Astrocyte of the spinal cord (primary cell): ENCODE measurements at places on chromosomes 5 and 9.

DNA sequence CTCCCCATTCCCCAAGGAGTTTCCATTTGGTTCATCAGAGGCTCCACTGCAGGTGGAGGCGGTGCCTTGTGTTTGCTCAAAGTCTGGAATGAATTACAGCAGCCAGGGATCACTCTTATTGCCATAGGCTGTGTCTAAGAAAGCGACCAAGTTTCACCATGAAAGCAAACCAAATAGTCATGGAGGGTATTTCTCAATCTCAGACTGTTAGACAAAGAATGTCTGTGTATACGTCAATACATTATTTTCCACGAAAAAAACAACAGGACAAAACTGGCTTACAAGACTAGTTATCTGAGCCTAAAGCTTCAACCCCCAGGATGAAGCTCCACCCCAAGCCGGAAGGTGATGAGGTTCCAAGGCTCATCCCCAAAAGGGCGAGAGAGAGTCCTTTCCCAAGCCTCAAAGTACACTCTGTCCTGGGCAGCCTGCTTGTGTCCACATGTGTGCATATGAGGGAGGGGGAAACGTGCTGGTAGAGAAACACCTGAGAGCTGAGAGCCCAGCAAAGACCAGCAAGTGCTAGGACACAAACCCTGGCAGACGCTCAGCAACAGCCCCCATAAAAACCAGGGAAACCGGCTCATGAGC lies 4.3 kb downstream of the B4GALT1 start:
- DNase-seq, result no peak

GRCh38 chr9:120490888-120491595 lies 88.9 kb downstream of the CDK5RAP2 start:
- DNase-seq, result no peak

DNA sequence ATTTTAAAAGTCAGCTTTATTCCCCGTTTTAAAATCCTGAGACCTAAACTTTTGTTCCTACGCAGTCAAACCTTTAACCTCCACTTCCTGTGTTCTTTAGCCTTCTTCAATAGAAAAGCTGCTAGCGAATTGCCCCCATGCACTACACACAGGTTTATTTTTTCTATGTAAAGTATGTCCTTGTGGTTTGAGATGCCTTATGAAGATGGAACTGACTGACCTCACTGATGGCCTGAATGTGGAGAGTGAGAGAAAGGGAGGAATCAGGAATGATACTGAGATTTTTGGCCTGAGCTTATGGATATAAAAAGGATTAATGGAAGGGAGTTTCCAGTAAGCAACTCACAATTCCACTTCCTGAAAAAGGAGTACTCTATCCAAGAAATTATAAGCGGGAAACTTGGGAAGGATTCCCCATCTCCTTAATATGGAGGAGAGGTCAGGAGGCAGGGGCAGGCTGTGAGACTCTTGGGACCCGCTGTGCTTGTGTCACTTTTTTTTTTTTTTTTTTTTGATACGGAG lies 89.5 kb downstream of the UGCG start:
- peak; percentile 39 for DNase-seq

DNA sequence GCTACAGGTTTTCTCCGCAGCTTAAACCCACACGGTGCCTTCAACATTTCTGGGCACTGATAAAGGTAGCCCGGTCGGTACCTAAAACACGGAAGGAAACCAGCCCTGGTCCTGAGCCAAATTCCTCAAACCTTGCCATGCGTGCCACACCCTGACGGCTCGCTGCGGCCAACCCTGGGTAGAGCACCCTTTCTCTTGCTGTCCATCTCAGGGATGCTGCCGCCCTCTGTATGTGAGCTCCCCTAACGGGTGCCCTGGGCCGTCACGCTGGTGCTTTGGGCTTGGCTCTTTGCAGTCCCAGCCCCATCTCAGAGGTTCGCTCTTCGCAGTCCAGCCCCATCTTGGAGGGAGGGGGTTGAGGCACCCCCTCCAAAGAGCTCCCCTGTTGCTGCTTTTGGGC lies 43.9 kb downstream of the PNPLA7 start:
- no peak for DNase-seq

- DNase-seq, result no peak
Observed at GRCh38 chr5:172645271-172646055, 4.4 kb downstream of the NEURL1B start.

DNA sequence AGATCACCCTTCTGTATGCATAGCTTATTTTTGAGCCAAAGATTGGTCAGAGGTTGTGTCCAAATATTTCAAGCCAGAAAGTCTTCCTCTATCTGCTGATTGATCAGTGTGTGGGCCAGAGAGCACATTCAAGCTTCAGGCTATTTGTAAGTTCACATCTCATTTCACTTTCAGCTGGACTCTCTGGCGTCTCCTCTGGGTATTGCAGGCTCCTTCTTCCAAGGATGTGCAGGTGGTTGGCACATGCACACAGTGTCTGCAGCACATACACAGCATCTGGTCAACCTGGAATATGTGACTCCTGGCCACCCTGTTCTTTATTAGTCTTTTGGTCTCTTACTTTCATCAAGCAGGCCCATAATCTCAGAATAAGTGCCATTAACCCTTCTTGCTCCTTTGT lies 516.1 kb downstream of the ANXA1 start:
- no peak for DNase-seq

GRCh38 chr5:162939991-162940390 lies 497.4 kb upstream of the CCNG1 start:
- DNase-seq, result no peak

GRCh38 chr5:59039296-59040023 lies 456.6 kb downstream of the RAB3C start:
- DNase-seq, result peak; percentile 83

DNA sequence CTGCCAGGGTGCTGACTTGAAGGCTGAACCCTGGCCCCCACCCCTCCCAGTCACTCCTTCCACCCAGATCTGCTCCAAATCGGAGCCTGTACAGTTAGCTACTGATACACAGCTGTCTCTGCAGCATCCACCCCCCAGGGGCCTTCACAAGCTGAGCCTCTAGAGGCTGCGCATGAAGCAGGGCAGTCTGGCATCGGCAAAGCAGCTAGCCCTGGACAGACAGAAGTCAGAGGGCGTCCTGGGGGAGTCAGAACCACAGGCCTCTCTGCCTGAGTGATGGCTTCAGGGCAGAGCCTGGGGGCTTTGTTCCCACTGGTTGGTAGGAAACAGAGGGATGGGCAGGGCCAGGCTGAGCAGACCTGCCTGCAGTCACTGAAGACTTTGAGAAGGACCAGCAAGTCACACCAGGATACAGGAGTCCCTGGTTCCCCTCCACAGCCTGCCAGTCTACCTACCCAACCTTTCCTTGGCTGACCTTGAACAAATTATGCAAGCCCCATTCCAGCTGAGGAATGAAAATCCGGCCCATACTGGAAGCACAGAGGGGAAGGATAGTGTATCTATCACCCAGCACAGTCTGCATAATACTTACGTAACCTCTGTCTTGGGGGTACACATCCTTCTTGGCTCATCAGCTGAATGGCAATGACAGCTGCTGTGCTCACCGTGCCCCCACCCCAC lies 8.8 kb downstream of the VDAC1 start:
- no peak for DNase-seq

GRCh38 chr5:153237671-153238332 lies 252.7 kb upstream of the GRIA1 start:
- no peak for DNase-seq

GRCh38 chr9:12783767-12784460 lies 9.1 kb downstream of the LURAP1L start:
- no peak for DNase-seq

DNA sequence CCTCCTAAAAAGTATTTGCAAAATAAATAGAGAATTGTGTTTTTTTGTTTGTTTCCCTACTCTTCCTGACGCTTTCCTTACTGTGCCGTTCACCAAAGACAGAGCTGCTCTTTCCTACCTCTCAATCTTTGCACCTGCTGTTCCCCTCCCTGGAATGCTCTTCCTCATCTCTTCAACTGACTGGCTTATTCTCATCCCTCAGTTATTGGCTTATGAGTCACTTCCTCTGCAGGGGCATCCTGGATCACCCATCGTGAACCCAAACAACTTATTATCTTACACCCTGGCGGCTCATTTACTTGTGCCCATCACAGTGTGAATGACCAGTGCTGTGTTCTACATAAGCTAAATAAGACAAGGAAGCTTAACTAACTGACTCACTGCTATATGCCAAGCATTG lies 36.1 kb upstream of the CCNG1 start:
- DNase-seq, result no peak

DNA sequence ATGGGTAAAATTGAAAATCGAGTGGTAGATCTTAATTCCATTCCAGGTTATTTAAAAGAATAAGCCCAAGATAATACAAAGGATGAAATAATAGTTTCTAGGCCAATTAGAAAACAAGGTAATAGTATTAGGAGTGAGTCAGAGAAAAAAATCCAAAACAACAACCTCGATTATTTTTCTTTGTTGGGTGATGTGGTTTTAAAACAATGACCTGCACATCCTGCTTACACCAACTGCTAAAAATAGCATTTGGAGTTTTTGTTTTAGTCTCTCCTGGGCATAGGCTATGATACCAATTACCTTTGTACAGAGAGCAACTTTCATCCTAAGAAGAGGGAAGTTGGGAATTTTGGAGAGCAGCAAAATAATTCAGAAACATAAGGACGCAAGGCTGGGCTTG lies 101.7 kb upstream of the MYO10 start:
- peak; percentile 54 for DNase-seq

DNA sequence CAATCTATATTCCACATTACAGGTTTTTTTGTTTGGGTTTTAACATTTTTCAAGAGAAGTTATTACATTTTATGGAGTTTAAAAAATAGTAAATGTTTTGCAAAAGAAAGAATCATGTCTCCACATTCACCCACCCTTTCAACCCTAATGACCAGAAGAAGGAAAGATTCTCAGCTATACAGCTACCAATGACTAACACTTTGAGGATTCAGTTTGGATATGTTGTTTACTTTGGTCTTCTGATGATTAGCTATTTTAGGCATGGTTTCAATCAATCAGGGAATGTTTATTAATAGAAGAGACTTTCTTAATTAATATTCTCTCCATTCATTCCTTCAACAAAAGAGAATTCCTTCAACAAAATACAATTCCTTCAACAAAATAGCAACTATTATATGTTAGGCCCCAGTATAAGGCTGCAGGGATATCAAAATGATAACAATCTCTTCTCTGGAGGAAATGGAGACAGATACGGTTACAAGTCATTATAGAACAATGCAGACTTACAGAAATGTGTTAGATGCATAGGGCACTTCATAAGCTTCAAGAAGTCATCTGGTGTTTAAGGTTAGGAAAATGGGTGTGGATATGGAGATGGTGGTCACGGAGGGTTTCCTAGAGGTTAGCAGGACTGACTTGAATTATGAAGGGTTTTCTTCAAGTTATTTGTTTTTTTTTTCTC lies 9.3 kb upstream of the NR3C1 start:
- no peak for DNase-seq

- DNase-seq, result peak; percentile 39
Observed at GRCh38 chr9:136644343-136644592, 18.4 kb upstream of the EGFL7 start.

GRCh38 chr5:126395198-126395597 lies 28.0 kb upstream of the GRAMD2B start:
- peak; percentile 72 for DNase-seq

DNA sequence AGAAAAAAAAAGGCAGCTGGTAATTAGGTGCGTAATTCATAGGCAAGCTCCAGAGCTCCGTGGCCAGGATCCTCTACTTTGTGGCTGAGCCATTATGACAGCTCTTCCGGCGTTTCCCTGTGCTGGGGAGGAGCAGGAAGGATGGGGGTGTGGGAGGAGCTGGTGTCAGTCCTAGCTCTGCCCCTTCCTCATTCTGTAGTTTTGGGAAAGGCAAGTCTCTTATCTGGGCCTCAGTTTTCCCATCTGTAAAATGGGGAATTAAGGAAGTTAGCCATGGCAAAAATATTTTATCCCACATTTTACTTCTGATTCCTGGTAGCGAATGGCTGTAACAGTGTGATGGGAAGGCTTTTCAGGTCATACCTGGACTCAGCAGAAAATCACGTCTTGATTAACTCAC lies 81.1 kb downstream of the SEC61B start:
- no peak for DNase-seq

- no peak for DNase-seq
Observed at GRCh38 chr9:3528451-3528850, 2.6 kb upstream of the RFX3 start.

GRCh38 chr5:130099008-130099407 lies 194.7 kb downstream of the CHSY3 start:
- DNase-seq, result no peak

DNA sequence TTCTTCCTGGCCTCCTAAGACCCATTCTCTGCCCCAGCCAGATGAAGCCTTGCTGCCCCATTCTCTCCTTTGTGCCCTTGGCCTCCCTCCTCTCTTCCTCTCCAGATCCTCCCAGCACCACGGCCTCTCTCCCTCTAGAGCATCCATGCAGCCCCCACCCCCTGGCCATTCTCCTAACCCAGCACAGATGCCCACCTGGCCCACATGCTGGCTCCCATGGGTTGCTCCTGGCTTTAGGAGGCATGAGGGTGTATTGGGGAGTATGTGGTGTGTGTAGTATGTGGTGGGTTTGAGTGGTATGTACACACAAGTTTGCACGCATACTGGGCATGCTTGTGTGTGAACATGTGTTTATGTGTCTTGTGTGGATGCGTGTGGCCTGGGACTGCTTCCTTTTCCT lies 47.1 kb downstream of the FOXI1 start:
- no peak for DNase-seq
